Stimulated activated naive CD8-positive, alpha-beta T cell treated with anti-CD3 and anti-CD28 coated beads, Interleukin-15, Interleukin-2, amounts not matched to agents 100 U/mL and 50 U/mL, for 24 hours (primary cell): ENCODE measurements at places on chromosomes 6 and 20.
A peak's percentile ranks its signal among the peaks of the same experiment; 100 is the strongest.

- DNase-seq, result no peak
These were observed 11.5 kb upstream of the MUC22 start for GRCh38 chr6:30998785-30999184.

GRCh38 chr6:20351534-20351933 lies 50.1 kb upstream of the E2F3 start:
- no peak for DNase-seq

DNA sequence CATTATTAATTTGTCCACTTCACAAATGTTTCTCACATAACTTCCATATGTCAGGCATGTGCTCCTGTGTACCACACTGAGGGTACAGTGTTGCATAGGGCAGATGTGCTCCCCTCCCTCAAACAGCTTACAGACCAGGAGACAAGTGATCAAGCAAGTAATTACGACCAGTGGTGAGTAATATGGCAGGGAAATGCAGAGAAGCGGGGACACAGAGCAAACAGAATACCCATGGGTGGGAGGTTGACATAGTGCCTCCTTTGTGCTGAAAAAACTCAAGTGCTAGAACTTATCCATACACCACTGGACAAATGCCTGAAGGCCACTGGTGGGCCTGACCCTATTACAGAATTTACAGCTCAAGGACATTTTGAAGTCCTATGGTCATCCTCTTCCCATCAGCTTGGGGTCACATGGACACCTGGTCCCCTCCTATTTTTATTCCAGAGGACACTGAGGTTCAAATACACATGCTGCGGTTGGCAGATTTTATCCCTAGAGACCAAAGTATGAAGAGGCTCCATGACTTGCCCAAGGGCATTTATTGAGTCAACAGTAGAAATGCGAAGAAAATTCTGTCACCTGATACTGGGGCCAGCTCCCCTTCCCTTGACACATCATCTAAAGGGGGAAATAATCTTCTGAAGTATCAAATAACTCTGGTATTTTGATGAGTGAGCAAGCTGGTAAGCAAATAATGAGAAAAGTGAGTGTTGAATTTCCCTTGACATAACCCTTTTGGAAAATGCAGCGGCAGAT lies 116.6 kb downstream of the QRSL1 start:
- no peak for DNase-seq

DNA sequence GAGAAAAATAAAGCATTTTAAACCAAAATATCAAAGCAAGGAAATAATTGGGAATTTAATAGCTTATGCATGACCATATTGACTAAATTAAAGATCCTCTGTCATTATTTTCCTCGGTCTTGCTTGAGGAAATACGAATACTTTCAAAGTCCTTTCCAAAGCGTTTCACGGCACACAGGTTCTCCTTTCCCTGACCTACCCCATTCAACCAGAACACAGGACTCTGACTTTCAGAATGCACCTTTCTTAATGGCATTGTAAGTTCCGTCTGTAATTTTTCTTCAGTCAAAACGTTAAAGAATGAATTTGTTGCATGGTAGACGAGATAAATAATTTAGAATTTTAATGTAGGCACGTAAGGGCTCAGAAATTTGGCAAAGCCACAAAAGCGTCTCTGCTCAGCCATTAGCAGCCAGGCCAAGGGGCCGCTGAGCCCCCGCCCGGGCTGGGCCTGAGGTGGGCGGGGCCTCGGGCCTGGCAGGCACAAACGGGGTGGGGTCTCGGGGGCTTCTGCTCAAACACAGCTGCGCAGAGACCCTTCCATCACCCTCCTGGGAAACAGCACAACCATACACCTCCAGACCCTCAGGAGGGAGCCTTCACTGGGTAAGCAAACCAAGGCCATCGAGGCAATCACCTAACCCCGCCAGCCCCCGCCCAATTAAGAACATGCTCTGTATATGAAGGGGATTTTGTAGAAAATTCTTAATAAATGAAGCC lies 3.4 kb downstream of the NEDD9 start:
- DNase-seq, result no peak

GRCh38 chr20:36493051-36493800 lies 48.1 kb upstream of the MYL9 start:
- peak; percentile 23 for DNase-seq
